ENCODE measurements at places on chromosomes 3 and 15.

- DNase-seq: no peak
Measured at GRCh38 chr3:54671511-54671910, 256.3 kb downstream of the LRTM1 start.

- DNase-seq: no peak
Measured at GRCh38 chr3:177245250-177245649, 48.0 kb upstream of the TBL1XR1 start.

DNA sequence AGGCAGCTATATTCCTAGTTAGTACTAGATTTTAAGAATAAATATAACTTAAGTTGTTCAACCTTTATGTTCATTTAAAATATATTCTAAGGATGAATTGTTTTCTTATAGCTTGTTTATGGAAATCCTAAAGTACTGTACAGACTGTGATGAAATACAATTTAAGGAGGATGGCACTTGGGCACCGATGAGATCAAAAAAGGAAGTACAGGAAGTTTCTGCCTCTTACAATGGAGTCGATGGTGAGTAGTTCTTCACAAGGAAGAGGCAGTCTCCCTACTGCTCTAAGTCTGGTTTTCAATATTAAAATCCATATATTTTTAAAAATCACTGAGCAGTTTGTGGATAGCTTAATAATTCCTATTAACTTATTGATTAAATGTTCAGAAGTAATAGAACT is 29.6 kb downstream of the CALML4 start:
- DNase-seq: no peak

DNA sequence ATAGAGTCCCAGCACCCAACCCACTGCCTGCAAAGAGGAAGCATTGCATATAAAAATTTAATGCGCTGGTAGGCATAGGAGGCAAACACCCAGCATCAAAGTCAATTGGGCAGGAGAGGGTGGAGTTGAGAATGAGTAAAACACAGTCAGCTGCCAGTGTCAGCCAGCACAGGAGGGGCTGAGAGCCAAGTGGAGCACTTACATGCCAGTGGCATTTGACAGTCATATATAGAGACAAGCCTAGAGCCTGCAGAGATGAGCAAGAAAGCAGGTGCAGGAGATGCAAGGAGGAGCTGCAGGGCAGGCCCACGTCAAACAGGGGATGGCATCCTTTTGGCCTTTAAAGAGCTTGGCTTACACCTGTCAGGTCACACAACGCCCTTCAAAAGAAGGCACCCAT is 27.6 kb upstream of the ZFAND6 start:
- DNase-seq: no peak

DNA sequence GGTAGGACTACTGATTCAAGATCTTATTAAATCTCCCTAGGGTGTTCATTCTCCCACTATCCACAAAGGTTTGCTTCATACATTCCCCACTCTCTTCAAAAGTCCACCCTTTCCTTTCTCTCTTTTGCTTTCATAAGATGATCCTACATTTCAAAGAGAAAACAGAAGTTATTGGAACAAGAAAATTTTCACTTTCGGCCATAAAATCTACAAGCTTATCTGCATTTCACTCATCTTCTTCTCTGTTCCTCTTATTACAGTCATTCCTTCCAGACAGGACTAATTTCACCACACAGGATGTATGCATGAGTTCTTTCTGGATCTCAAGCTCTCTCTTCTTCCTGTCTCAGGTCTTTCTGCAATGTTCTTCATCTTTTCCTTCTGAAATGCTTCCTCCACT is 238.7 kb downstream of the ISL2 start:
- DNase-seq: no peak

DNA sequence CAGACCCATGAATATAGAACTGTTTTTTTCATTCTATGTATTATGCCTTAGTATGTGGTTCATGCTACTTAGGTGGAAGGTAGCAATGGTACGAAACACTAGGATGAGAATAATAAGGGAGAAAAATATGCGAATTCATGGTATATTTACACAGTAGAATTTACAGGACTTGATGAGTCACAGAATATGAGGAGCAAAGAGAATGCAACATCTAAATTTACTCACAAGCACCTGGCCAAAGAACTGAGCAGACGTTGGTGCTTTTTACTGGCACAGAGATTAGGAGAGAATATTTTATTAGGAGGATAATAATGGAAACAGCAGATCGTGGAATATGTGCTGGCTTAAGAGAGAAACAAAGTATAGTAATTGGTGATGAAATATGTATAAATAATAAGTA is 785.4 kb upstream of the ROBO1 start:
- no peak for DNase-seq

GRCh38 chr15:75073197-75073596 is 49.8 kb downstream of the PPCDC start:
- no peak for DNase-seq

GRCh38 chr3:15384510-15385237 is 42.7 kb downstream of the METTL6 start:
- DNase-seq: no peak

GRCh38 chr3:97871801-97872524 is 50.2 kb downstream of the CRYBG3 start:
- DNase-seq: no peak

DNA sequence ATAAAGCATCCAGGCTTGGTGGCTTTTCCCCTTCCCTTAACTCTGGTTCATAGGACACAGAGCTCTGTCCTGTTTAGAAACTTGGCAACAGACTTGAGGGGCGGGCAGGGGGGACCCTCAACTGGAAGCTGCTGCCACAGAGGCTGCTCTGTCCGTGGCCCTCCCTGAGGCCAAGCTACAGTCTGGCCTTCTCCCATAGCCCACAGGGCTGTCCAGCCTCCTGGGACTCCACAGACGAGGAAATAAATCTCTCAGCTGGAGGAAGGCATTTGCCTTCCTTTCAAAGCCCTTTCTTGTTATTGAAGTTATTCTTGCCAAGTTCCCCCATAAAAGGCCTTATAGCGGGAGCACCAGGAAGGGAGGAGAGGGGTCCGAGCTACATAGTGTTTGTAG is 248.8 kb upstream of the TPM1 start:
- DNase-seq: no peak

DNA sequence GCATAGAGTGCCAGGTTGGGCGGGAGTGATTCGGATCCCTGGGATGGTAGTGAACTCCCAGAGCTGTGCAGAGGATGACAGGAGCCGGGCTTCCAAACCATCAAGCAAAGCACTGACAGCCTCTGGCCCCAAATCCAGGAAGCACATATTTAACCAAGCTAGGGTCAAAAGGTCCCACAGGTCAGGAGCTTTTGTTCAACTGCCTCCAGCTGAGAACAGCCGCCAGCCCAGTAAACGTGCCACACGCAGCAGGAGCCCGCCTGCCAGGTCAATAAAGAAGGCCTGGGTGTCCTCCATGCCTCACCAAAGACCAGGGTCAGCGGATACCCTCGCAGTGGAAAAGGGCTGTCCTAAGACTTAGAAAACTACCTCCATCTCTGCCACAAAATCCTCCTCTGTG is 184.7 kb upstream of the LINGO1 start:
- no peak for DNase-seq

DNA sequence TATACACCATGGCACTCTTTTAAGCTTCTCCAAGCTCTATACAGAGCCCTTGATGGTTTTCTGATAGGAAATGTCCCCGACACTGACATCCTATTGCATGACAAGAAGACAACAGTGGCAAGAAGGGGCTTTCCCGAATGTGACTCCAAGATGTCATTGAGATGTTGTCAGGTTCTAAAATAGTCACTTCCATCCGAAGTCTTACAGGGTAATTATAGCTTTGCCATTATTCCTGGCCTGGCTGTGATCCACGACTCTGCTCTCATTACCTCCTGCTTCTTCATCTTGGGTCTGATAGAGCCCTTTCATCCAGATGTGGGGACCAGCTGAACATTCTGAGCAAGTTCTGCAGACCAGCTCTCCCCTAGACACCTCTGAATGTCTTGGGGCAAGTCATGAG is 40.6 kb upstream of the ADAMTS9 start:
- DNase-seq: no peak

- no peak for DNase-seq
Measured at GRCh38 chr3:105866656-105867653, 1.9 kb downstream of the CBLB start.

DNA sequence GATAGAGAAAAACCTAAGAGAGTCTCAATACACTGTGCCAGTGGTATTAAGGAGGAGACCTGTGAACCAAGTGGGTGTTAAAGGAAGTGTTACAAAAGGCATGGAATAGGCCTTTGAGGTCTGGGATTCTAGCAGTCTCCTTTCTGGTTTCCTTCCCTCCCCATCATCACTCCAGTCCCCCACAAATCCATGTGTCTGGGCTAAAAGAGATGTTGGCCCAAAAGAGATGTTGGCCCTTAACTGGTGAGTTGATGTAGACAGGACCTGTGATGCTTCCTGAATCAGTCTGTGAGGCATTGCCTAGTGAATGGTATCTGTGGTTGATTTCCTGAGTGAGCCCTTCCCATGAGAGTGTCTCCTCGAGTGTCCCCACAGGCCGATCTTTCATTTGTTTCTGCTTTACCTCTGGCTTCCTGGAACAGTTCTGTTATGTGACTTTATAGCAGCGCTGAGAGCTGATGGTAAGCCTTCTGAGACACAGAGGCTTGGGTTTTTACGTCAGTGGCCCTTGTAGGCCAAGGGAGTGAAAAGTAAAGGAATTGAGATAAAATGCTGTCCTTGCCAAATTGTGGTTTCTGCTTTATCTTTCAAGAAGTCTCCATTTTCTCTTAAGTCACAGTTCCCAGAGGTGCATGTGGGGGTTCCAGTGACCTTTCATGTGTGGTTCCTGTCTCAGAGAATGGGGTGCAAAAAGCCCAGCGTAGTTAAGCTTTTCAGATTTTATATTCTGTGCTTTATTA is 87.8 kb downstream of the KLHL25 start:
- no peak for DNase-seq

GRCh38 chr15:73231661-73232419 is 136.9 kb downstream of the HCN4 start:
- DNase-seq: no peak

DNA sequence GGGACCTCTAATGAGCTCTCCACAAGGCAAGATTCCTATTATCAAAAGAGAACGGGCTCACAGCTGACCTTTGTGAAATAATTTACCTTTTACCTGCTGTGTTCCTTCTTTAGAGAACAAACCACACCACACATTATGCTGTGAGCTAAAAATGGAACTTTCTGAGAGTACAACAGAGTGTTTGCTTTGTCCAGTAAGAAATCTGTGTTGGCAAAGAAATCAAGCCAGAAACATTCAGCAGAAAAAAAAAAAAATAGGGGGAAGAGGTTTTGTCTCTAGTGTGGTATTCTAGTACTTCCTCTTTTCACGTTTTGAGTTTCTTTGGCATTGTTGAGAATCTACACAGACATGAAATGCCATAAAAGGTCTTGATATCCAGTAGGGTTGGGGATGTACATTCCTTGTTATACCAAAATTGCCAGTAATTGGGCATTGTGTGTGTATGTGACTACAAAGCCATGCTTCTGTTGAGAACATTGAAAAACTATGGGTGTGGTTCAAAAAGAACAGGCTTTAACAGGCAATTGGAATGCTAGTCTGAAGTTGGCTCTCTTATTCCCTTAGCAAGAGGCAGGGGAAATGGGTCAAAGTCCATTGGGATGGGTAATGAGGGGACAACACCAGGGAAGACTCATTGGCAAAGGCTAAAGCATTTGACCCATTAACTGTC is 273.5 kb downstream of the NEK10 start:
- DNase-seq: no peak

DNA sequence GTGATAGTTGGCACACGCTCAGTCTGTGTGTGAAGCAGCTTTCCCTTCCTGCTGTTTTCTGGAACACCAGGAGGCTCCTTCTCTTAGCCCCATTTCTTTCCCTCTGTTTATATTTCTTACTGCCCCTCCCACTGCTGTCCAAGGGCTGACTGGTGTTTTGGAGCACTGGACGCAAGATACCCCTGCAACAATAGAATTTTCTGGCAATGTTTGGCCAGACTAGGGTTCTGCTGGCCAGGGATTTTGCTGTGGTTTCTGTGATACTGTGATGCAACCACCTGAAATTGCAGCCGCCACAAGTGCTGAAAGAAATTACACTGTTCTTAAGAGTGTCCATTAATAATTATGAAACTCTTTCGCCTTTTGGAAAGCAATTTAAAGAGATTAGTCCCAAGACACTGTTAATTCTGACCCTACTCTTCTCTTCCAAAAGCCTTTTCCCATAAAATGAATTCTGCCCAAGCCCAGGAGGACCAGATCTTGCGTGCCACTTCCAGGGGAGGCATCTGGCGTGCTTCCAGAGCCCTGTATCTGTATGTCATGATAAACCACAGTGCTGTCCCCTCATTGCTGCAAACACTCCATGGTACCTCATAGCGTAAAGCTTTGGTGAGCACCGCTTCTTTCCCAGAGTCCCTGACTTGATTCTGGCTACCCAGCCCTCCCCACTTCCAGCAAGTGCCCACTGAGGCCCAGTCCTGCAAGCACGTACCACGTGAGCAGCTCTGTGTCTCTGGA is 159.4 kb upstream of the CHRM5 start:
- DNase-seq: no peak

DNA sequence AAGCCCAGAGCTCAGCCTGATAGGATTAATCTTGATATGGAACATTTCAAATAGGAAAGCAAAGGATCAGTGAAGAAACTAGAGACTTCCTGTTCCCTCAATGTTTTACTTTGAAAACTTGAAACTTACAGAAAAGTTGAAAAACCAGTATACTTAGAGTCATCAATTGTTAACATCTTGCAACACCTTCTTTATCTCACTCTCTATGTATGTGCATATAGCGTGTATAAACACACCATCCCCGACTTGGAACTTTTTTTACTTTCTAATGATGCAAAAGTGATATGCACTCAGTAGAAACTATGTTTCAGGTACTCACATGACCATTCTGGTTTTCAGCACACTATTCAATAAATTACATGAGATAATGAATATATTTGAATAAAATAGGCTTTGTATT is 60.5 kb downstream of the SEC22A start:
- no peak for DNase-seq

- DNase-seq: no peak
Measured at GRCh38 chr3:176850498-176850897, 346.8 kb downstream of the TBL1XR1 start.

- no peak for DNase-seq
Measured at GRCh38 chr15:39642011-39642640, 61.2 kb downstream of the THBS1 start.

DNA sequence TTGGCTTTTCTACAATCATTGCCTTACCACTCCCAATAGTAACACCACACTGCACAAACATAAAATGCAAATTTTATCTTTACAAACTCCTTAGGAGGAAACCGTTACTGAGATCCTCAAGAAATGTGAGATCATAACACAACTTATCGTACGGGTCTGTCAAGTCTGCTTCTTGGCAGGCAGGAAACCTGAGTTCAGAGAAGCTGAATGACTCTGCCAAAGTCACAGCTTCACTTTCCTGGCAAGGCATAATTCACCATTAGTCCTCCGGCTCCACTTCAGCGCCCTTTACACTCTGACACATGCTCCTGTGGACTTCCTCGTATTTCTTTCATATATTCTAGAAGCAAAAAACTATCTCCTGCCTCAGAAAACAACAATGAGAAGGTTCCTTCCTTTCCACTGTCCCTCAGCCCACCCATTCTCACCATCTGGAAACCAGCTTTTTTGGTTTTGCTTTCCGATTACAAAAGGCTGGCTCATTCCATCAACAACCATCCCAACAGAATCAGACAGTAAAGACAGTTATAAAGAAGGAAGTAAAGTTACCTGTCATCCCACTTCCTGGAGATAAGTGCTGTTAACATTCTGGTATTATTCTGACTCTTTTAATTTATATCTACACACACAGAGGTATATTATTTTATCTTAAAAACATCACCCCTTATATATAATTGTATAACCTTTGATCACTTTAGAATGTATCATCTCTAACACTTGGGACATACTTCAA is 223.4 kb downstream of the STT3B start:
- no peak for DNase-seq

GRCh38 chr15:46242935-46243334 is 608.1 kb downstream of the SQOR start:
- no peak for DNase-seq

All from D721Med (cell line).